ENCODE measurements at places on chromosomes 4 and X. TPM values are rescaled to one million over a fixed set of nuclear protein-coding genes. Genes with fewer than 3 reads are reported as not detected.
A peak's percentile ranks its signal among the peaks of the same experiment; 100 is the strongest.

- ATAC-seq: peak; percentile 83
Observed at GRCh38 chr4:3802571-3803474, 36.6 kb downstream of the ADRA2C start.

DNA sequence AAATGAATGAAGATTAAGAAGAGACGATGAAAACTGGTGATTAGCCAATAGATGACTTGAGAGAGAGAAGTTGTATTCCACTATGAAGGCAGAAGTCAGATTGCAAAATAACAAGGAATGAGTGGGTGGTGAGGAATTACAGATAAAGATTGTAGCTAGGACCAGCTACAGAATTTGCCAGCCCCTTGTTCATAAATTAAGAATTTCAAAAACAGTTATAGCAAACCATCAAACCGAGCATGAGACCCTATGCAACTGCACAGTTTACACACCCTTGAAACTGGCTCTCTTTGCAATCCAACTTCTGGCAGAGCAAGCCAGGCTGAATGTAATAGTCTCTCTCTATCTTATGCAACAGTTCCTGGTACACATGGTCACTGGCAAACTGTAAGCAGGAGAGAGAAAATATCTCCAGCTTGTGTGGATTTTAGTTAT is 35.2 kb downstream of the STAP1 start:
- no peak for ATAC-seq

DNA sequence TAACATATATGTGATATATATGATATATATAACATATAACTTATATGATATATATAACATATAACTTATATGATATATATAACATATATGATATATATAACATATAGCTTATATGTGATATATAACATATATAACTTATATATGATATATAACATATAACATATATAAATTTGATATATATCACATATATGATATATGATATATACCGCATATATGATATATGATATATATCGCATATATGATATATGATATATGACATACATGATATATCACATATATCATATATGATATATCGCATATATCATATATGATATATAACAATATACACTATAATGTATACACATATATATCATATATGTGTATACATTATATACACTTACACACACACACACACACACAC is 114.3 kb downstream of the ELOVL6 start:
- ATAC-seq: no peak

- ATAC-seq: no peak
Observed at GRCh38 chrX:87736576-87736975, 219.0 kb downstream of the KLHL4 start.

GRCh38 chr4:38131371-38132091 is 171.3 kb downstream of the PTTG2 start:
- peak; percentile 76 for ATAC-seq

GRCh38 chr4:47213971-47214370 is 182.6 kb downstream of the GABRB1 start:
- peak; percentile 96 for ATAC-seq

DNA sequence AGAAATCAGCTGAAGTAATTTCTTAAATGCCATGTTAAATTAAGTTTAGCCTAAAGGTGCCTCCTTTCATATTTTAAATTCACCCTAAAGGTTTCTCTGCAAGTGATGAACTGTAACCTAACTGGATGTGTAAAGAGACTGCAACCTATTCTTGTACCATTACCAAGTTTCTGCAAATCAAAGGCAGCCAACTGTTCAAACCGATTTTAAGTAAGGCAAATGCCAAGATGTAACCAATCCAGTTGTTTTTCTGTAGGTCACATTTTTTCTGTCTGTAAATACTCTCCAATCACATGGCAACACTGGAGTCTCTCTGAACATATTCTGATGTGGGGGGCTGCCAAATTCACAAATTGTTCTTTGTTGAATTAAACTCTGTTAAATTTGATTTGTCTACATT is 42.4 kb upstream of the FGF2 start:
- no peak for ATAC-seq

DNA sequence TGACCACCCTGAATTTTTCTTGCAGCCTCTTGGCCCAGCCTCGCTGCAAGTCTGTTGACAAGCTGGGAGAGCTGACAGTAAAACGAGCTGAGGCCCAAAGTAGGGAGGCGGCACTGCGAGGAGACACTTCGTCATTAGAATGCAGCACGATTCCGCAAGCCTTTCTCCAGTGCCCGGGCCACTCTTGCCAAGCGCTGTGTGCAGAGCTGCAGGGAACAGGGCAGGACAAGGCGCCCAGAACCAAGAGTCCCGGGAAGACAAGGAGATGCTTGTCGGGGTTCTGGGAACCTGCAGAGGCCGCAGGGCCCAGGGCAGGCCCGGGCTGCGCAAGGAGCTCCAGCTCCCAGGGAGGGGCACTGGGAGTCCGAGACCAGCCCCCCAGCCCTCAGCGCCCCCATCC is 187.1 kb downstream of the BCOR start:
- peak; percentile 22 for ATAC-seq

DNA sequence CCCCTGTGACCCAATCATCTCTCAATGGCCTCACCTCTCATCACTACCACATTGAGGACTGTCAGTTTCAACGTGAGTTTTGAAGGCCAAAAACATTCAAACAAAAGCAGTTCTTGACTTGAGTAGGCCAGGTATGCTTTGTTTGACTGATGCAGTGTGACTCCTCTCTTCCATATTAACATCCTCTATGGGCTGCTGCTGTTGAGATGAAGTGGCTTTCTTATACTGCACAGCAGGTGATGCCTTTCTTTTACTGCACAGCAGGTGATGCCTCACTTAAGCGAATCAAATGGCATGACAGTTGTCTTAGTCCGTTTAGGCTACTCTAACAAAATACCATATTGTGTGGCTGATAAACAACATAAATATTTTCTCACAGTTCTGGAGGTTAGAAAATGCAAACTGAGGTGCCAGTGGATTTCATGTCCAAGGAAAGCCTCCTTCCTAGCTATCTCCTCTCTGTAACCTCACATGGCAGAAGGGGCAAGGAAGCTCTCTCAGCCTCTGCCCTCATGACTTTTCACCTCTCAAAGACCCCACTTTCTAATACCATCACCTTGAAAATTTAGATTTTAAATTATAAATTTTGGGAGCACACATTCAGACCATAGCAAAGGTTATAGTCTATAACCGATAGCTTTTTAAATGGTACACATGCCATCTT is 2267.9 kb upstream of the AGA start:
- ATAC-seq: no peak

- ATAC-seq: no peak
Observed at GRCh38 chrX:31294475-31294874, 222.6 kb upstream of the FTHL17 start.

- no peak for ATAC-seq
Observed at GRCh38 chr4:39025552-39026085, 6.6 kb downstream of the TMEM156 start.

- ATAC-seq: peak; percentile 57
Observed at GRCh38 chr4:23890369-23891063, 669 bp upstream of the PPARGC1A start.

GRCh38 chr4:120777459-120777858 is 145.1 kb downstream of the PRDM5 start:
- ATAC-seq: no peak

DNA sequence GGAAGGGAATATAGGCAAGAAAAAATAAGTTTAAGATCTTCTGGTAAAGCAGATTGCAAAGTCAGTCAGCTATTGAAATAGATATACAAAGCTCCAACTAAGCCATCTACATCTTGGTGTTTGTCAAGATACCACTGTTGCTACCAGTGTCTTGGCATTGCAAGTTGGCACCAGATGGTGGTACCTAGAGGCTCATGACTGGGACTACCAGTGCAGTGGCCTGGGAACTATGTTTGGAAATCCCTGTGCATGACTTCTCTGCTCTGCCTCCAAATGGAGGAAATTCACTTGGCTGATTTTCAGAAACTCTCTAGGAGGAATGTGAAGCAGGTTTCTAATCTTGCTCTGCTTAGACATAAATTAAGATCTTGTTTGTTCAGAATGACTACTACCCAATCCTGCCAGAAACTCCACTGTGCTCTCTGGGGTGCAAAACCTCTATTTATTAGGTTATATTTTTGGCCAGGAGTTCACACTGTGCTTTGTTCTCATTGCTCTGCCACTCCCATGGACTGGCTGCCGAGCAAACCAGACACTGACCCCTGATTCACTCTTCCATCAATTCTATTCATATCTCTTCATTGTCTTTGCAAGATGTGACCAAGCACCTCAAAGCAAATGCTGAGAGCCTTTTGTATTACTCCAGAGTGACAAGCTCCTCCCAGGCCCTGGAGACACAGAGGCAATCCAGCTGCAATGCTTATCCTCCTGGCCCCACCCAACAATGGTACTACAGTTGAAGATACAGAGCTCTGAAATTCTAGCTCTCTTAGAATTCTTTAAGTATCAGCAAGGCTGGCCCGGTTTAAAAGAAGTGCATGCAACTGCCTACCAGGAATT is 272.3 kb upstream of the FGF16 start:
- ATAC-seq: no peak

- no peak for ATAC-seq
Observed at GRCh38 chr4:48681856-48682255, 98.2 kb downstream of the FRYL start.

- ATAC-seq: no peak
Observed at GRCh38 chrX:94831364-94831763, 1157.4 kb downstream of the FAM133A start.

DNA sequence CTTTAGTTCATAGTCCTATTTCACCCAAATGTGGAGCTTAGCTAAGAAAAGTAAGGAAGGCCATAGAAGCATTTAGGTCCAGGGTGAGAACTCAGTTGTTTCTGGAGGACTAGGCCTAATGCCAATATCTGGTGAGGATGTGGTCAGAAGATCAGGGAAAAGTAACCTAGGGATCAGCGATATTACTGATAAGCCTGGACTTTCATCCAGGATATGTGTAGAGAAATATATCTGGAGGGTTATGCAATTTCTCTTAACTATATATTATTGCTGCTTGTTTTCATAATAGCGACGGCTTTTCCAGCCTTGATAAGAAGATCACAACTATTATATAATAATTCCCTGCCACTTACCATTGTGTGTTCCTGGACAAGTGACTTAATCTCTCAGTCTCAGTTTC is 81.1 kb downstream of the FRAS1 start:
- ATAC-seq: no peak

DNA sequence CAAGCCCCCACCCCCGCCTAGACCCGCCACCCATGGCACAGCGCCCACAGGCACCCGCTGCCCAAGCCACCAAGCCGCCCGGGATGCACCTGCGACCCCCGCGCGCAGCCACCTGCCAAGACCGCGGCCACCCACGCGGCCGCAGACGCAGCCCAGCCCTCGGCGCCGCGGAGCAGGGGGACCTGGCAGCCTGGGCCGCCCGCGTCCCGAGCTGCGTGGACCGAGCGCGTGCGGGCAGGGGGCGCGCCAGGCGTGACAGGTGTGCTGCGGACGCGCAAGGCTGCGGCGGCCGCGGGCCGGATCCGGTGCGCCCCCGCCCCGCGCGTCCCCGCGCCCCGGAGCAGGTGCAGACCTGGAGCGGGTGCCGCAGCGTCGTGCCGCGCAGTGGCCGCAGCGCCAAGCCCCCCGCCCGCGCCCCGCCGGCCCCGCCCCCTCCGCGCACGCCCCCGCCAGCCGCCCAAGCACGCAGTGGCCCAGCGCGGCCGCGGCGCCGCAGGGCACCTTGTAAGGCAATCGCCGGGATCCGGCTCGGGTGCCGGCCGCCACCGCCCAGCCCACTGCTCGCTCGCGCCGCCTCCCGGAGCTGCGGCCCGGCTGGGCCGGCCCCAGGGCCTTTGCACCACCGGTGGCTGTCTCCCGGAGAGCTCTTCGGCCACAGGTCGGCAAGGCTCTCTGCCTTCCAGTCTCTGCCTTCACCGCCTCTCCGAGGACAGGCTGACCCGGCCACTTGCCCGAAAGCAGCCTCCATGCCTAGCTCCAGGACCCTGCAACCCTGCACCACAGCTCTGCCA is at the start of gene PNCK:
TSS of gene PNCK (minus strand) at position 386 of the 791 bp plus-strand sequence. CDS start 737 bp downstream, outside the sequence.
- ATAC-seq: peak; percentile 69

GRCh38 chr4:124372916-124373315 is 339.6 kb downstream of the ANKRD50 start:
- ATAC-seq: no peak

- ATAC-seq: no peak
Observed at GRCh38 chrX:154531626-154532025, 15.0 kb downstream of the G6PD start.

DNA sequence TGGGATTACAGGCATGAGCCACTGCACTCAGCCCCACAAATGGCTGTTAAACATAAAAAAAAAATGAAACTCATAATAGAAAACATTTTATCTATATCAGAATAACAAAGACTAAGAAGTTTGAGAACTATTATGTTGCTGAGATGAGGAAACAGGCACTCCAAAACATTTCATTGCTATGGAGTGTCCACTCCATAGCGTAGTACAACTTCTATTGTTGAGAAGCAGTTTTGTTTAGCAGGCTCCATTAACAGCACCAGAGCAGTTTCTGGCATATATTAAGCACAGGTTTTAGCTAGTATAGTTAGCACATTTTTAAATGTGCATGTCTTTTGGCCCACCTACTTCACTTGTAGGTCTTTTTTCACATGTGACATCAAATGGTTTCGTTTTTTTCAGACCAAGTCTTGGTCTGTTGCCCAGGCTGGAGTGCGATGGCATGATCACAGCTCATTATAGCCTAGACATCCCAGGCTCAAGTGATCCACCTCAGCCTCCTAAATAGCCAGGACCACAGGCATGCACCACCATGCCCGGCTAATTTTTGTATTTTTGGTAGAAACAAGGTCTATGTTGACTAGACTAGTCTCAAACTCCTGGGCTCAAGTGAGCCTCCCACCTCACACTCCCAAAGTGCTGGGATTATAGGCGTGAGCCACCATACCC is 5.8 kb downstream of the HMGB2 start:
- no peak for ATAC-seq

GRCh38 chr4:119615068-119615719 is 13.4 kb downstream of the PDE5A start:
- no peak for ATAC-seq

Gene MUC7
- total RNA-seq: not detected

Gene PPP1R2C
- 0.53 TPM for total RNA-seq

Gene ZFYVE28
- total RNA-seq: 0.59 TPM

Gene TRIML2
- total RNA-seq: 0.90 TPM

Gene PRKG2
- total RNA-seq: 3.1 TPM

Gene HPGD
- 0.62 TPM for total RNA-seq

Gene CT55
- total RNA-seq: 0.33 TPM

Gene SMIM31
- not detected for total RNA-seq

All from motor neuron (in vitro differentiated cells).